ENCODE measurements at places on chromosomes 11 and 22.

DNA sequence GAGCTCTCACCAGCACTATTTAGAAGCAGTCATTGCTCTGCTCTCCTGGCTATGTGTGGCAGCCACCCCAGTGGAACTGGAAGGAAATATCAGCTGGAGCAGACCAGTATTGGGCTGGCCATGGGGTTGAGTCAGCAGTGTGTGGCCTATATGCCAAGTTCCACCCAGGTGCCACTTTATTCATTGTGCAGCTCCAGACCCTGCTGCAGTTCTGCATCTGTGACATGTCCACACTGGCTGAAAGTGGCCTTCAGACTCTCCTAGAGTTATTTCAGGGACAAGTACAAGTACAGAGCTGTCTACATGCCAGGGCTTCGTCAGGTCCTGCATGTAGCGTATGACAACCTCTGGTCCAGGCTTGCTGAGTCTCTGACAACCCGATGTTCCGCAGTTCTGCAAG lies 55.2 kb downstream of the CABIN1 start:
- no peak for DNase-seq

- no peak for DNase-seq
Observed at GRCh38 chr11:73389916-73390315, 13.7 kb downstream of the RELT start.

GRCh38 chr22:27804470-27805297 lies 3.1 kb upstream of the MN1 start:
- peak; percentile 90 for DNase-seq

GRCh38 chr11:132048040-132048439 lies 677.6 kb downstream of the NTM start:
- no peak for DNase-seq

- peak; percentile 50 for DNase-seq
Observed at GRCh38 chr22:22244316-22245250, at the start of gene VPREB1. Gene VPREB1, plus strand, starts transcription at chr22:22244786. Its CDS starts 28 bp downstream, at chr22:22244814.
